ENCODE measurements at places on chromosomes 5 and 9.

DNA sequence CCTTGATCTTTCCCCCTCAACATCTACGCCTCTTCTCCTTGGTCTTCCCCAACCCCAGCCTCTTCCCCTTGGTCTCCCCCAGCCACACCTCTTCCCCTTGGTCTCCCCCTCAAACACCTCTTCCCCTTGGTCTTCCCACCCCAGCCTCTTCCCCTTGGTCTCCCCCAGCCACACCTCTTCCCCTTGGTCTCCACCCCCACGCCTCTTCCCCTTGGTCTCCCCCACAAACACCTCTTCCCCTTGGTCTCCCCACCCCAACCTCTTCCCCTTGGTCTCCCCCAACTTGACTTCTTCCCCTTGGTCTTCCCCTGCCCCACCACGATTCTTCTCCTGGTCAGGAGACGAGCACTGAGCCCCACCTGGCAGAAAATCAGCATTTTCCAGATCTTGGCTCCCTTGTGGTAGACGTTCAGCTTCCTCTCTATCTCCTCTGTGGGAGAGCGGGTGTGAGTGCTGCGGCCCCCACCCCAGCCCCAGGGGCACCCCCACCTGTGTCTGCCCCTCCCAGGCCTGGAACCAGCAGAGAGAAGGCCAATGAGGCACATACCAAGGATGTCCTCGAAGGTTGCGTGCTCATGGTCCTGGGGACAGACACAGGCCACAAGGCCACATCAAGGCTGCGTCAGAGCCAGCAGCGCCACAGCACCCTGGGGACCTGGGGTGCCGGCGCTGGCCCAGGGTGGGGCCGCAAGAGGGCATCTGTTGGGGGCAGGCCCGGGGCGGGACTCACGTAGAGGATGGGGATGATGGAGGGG, 7.0 kb downstream of the NSMF start:
- peak; percentile 11 for DNase-seq

GRCh38 chr5:174970502-174970901, 246.1 kb downstream of the MSX2 start:
- no peak for DNase-seq

DNA sequence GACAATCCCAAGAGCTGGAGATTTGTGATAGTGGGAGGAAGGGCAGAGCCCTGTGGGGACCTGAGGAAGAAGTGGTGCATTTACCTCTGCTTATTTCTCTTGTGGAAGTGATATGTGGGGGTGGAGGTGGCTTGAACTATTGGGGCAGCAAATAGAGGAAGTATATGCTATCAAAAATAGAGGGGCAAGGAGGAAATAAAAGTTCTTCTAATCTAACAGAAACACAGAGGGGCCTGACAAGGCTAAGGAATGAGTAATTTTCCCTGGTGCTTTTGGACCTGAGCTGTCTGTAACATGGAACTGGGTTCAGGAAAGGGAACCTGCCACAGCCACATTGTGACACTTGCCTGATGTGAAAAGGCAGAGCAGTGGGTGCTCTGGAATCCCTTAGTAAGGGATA, 378.6 kb upstream of the KLF4 start:
- DNase-seq: no peak

GRCh38 chr5:89721931-89722330, 687.6 kb downstream of the CETN3 start:
- no peak for DNase-seq

DNA sequence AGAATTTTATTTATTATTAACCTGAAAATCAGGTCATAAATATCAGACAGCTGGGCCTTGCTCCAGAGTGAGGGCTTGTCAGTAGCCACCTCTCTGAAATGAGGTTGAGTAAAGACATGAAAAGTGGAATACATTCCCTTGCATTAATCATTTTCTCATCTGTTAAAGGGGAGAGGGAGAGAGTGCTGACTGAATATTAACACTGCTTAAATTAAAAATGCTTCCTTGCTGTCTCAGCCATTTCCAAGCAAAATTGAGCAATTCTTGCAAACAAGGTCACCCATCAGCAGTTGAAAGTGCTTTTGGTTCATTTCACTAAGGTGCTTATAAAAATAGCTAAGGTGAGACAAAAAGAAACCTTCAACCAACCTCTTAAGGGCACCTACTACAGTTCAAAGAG, 102.8 kb downstream of the CMYA5 start:
- no peak for DNase-seq

DNA sequence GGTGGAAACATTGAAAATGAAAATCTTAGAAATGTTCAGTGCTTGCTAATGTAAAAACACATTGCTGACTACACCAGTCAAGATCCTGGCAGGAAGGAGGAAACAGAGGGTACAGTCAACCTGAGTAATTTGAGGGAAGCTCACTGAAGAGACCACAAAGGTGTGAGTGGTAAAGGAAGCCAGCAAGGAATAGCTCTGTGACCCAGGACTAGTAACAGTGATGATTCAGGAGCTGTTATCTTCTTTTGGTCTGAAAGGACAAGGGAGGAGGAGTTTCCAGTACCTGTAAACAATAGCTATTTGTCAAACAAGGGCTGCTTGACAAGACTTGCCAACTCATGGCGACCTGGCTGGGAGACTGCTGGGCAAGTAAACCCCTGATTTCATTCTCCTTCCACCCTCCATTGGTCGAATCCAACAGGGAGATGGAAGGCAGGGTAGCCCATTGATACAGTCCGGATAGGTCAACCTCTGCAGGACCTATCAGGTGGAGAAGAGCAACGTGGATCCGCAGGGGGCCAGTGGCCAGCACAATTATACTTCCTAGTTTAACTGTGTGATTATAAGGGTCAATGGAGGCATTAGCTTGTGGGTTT, 68.1 kb downstream of the MAMDC2 start:
- DNase-seq: no peak

DNA sequence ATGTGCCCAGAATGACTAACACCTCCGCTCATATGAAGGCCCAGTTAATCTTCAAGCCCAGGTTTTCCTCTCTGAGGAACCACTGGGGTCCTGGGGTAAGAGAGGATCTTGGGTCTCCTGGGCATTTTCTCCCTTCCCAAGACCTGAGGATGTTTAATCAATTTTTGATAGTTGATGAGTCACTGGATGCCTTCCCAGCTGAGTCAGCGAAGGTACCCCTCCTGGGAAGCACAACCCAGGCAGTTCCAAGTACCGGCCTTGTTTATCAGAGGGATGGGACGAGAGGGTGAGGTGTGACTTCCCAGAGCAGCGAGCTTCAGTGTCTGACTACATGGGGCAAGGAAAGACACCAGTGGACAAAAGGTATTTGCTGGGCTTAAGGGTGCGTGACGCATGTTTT, 119.6 kb upstream of the IL12B start:
- DNase-seq: no peak

DNA sequence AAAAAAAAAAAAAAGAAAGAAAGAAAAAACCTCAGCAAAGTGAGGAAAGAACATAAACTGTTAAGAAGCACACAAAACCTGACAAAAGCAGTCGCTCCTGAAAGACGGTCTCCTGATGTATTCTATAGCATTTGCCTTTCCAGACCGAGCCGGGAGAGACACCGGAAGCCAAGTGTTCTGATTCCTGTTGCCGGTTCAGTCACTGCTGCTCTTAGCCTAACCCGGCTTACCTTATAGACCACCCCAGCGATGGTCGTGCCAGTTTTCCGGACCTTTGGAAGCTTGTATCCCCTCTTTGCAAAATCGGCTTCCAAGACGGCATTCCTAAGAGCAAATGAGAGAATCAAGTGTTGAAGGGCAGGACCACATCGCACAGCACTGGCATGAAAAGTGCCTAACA, 630 bp downstream of the PSMB7 start:
- DNase-seq: no peak

DNA sequence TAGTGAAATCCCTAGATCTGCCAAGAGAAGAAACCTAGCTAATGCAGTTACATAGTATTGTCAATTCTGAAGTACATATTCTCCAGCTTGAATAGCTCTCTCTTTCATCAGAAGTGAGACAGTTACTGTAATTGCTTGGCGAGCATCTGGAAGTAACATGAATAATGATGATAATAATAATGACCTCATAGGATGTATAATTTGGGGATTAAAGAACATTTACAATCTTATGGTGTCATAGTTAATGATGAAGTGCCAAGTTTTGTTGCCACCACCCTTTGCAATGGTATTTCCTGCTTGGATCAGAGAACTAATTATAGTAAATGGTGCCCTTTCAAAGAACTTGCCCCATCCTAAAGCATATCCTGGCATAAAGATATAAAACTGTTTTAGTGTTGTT, 201.4 kb downstream of the ADAMTSL1 start:
- DNase-seq: no peak

DNA sequence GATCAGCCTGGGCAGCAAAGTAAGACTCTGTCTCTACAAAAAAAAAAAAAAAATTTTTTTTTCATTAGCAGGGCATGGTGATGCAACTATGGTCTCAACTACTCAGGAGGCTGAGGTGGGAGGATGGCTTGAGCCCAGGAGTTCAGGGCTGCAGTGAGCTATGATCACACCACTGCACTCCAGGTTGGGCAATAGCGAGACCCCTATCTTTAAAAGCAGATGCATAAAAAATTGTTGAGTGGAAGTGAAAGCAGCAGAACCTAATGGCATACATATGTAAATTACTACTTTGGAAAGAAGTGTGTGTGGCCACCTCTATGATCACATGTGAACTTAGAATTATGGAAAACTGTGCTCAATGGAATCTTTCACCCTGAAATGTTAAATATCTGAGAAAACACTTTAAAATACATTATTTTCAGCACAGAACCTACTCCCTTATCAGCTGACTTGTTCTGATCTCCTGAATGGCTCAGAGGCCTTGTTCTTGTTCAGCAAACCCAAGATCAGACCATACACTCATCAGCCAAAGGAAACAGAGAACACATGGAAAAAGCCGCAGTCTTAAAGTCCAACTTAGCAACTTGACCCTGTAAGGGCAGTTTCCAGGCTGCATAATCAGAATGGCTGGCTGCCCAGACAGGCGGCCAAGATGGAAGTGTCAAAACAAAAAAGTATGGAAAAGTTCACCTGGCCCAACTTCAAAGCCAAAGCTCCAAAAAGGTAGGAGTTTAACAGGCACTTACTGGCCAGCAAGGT, 56.5 kb downstream of the SIL1 start:
- DNase-seq: peak; percentile 45

DNA sequence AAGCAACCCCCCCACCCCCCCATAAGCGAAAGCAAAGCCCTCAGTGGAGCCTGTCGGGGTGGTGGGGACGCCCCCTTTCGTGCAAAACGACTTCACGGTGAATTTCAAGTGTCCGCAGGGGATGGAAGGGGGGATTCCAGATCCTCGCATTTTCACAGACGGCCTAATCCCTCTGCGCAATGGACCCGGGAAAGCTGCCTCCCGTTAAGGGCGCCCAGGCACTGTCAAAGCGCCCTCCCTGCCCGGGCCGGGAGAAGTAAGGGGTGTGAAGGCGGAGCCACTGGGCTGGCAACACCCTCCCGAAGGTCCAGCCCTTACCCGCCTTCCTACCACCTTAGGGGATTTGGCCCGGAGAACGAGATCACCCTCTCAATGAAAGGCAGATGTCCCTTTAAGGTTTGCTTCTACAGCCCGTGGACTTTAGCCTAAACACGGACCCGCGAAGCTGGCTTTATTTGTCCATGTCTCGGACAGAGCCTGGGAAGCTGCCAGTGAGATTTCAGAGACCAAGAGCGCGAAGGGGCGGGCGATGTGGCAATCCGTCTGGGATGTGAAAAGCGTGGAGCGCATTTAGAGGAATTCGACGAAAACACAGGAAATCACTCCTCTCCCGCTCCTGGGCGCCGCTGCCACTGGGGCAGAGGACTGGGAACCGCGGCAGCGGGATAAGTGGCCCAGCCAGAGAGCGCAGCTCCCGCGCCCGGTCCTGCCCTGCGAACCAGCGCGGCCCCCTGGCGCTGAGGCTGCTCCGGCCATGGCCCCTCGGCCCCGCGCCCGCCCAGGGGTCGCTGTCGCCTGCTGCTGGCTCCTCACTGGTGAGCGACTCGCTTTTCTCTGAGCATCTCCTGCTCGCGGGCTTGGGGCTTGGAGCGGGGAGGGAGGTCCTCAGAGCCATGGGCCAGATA, at the start of the genes ITGA1 and PELO:
ITGA1 (plus strand) TSS at position 317 of the 905 bp plus-strand sequence; CDS start at position 755, 438 bp downstream.
PELO (plus strand) TSS at position 317 of the 905 bp plus-strand sequence. CDS start 12,479 bp downstream, outside the sequence.
- peak; percentile 67 for DNase-seq

GRCh38 chr5:65020492-65020891, 251.8 kb downstream of the CWC27 start:
- DNase-seq: no peak

GRCh38 chr5:20369518-20369885, 381.5 kb upstream of the CDH18 start:
- no peak for DNase-seq

GRCh38 chr9:125887172-125887571, 140.0 kb downstream of the PBX3 start:
- DNase-seq: no peak

DNA sequence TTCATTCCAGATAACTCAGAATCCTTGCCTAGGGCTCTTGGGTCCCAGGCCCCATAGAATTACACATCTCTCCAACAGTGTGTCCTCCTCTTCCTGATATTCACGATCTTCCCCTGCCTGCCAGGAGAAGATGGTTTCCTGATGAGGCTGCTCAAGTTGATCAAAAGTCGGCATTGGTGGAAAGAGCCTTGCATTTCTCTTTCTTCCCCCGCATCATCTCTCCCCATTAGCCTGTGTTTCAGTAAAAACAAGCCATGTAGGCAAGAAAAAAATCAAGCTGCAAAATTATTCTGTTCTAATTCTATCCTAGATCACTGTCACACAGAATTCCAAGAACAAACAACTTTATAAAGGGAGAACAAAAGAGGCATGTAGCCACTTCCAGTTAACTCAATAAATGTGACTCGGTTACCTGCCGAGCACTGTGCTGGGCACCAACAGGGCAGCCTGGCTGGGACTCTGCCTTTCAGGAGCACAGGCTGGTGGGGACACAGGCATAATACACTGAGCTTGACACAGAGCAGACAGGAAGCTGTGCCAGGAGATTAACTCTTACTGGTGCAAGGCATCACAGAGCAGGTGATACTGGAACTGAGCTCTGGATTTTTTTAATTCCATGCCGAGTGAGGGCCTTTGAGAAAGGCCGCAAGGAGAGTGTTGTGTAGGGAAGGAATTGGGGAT, 25.6 kb downstream of the TMOD1 start:
- no peak for DNase-seq

DNA sequence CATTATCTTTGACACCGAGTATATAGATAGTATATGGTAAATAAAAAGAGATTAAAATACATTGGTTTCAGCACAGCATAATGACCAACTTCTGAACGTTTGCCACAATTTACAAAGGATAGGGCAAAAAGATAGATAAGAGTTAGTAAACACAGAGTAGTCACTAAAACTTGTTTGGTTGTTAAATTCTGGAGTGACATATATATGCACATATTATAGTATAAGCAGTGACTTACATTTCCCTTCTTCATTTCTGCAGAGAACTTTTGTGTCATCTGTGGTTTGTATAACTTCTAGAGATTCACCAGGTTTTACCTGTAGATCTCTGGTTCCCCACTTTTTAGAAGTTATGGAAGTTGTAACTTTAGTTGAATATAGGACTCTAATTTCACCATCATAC, 44.4 kb upstream of the RICTOR start:
- no peak for DNase-seq

- no peak for DNase-seq
Measured at GRCh38 chr5:19099195-19099594, 888.8 kb downstream of the CDH18 start.

DNA sequence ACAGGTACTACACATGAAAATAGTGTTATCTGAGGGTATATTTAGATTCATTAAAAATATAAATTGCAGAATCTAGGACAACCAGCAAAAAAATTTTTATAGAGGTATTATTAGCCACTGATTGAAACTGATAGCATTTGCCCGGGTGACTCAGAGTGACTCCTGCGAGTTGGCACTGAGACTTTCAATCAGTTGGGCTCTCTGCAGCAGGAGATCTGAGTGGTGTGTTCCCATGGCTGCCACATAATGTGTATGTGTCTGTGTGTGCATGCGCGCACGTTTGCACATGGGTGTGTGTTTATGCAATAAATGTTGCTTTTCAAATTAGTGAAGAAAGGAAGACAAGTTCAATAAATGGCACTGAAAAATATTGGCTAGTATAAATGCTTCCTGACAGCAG, 100.1 kb upstream of the MRPS30 start:
- no peak for DNase-seq

Measured in left ventricle myocardium inferior (tissue), 1 donor.